ENCODE measurements at places on chromosomes 5 and 9. TPM values are rescaled to one million over a fixed set of nuclear protein-coding genes. Genes with fewer than 3 reads are reported as not detected.

Gene CORO2A
- total RNA-seq = 43.3 TPM

Gene CXCL14
- 16.5 TPM for total RNA-seq

- H3K27ac ChIP-seq = peak overlapping the region; percentile 27
- no peak for DNase-seq
- no peaks in the 10 kb centered on the region for H3K36me3 ChIP-seq
- no peak overlapping the region for H3K4me3 ChIP-seq
Observed at GRCh38 chr5:95780597-95780996, 41.9 kb downstream of the GLRX start.

GRCh38 chr9:73773896-73774295 is 622.2 kb downstream of the ANXA1 start:
- no peaks in the 10 kb centered on the region for H3K36me3 ChIP-seq
- DNase-seq = no peak
- no peaks in the 10 kb centered on the region for H3K27me3 ChIP-seq
- no peaks in the 10 kb centered on the region for H3K4me1 ChIP-seq
- H3K27ac ChIP-seq = no peak overlapping the region
- H3K4me3 ChIP-seq = no peak overlapping the region

- no peak overlapping the region for H3K4me3 ChIP-seq
- H3K27ac ChIP-seq = no peak overlapping the region
- no peaks in the 10 kb centered on the region for H3K4me1 ChIP-seq
Observed at GRCh38 chr9:98263080-98263479, 7.6 kb upstream of the TBC1D2 start.

DNA sequence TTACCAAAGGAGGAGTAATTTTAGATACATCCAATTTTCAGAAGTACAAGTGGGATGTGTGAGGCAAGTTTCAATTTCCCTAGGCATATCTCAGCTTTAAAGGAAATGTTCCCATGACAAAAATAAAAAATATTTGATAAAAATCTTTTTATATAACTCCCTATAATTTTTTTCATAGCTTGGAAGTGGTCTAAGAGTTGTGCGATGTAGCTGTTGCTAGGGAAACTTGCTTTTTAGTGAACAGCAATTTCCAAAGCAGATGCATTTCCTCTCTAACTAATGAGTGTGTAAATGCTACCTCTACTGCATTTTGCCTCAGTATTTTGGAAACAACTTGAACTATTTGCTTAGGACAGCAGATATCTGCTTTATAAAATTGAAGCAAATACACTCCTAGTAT is 39.6 kb downstream of the MACIR start:
- no peaks in the 10 kb centered on the region for H3K4me1 ChIP-seq
- H3K27me3 ChIP-seq = no peaks in the 10 kb centered on the region

Data from transverse colon (tissue), 4 donors.